ENCODE measurements at places on chromosomes 6 and 20.

DNA sequence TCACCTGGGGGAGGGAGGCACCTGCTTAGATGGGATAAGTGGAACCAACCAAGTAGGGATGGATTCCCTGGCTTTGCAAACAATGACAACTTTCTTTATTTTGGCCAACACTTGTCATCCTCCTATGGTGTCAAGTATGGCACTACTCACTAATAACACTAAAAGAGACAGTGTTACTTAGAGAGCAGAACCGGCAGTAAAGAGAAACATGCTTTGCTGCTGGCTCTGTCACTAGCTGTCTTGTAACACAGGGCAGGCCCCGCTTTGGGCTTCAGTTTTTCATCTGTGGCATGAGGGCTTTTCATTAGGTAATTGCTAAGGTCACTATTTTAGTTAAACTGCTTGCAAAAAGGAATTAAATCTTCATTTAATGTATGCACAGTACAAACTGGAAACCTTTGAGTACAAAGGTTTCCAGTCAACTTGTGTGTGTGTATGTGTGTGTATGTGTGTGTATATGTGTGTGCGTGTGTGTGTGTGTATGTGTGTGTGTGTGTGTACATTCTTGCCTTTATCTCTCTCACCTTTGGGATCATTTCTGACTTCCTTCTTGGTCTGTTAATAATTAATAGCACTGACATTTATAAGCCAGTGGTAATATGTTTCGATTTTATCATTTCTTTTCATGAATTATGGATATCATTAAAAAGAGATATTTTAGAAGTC, 64.7 kb downstream of the BTBD3 start:
- DNase-seq, result no peak

DNA sequence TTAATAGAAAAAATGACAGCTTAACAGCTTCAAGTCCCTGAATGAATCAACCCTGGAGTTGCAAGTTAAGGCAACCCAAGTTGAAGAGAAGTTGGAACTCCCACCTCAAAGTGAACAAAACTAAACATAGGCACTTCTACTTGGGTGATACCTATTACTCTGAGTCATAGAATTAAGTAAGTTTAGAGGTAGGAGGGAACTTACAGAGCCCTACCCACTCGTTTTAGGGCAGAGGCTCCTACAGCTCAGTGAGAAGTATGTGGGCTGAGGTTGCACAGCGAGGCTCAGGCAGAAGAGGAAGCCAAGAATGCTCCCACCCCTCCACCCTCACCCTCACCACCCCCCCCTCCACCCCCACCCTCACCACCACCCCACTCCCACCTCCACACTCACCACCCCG, 42.2 kb downstream of the NFATC2 start:
- DNase-seq, result no peak

GRCh38 chr6:3310051-3310448, 51.3 kb downstream of the PSMG4 start:
- no peak for DNase-seq

DNA sequence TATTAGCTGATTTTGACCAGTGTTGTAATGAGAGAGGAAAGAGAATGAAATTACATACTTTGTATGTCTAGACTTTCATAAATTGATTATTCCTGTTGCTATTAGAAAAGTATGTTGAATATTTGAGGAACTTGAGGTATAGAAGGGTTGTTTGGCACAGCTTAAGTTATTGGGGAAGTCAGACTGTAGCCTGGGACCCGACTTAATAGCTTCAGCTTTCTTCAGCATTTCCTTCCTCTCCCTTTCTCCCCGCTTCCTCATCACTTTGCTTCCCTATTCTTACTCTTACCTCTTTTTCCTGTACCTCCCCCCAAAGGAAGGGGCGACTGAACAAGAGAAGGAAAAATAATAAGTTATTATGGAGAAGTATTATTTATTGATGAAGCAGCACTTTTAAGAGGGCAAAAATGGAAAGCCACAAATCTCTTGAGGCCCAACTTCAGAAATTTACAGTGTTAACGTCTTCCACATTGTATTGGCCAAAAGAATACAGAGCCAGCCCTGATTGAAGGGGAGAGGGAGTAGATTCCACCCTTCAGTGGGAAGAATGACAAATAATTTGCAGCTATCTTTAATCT, 7.4 kb downstream of the SENP6 start:
- DNase-seq, result no peak

GRCh38 chr6:89360415-89360999, 8.0 kb upstream of the UBE2J1 start:
- no peak for DNase-seq

GRCh38 chr20:13202565-13202964, 18.5 kb upstream of the ISM1 start:
- no peak for DNase-seq

GRCh38 chr6:120451508-120451907, 882.8 kb downstream of the TBC1D32 start:
- no peak for DNase-seq

DNA sequence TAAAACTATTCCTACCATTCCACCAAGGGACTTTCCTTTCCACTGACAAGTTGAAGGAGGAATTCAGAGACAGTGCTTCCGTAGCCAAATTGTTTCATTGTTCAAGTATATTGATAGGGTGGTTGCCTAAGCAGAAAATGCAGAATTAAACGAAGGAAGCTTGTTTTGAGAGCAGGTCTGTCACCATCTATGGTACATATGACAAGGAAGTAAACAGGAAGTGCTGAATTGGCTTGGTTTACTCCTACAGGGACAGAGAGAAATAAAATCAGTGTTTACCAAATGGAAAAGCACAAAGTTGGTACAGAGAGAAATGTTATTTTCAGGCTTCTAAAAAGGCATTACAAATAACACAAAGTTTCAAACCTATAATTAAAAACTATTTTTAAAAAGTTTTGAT, 421.8 kb downstream of the CDC5L start:
- no peak for DNase-seq

DNA sequence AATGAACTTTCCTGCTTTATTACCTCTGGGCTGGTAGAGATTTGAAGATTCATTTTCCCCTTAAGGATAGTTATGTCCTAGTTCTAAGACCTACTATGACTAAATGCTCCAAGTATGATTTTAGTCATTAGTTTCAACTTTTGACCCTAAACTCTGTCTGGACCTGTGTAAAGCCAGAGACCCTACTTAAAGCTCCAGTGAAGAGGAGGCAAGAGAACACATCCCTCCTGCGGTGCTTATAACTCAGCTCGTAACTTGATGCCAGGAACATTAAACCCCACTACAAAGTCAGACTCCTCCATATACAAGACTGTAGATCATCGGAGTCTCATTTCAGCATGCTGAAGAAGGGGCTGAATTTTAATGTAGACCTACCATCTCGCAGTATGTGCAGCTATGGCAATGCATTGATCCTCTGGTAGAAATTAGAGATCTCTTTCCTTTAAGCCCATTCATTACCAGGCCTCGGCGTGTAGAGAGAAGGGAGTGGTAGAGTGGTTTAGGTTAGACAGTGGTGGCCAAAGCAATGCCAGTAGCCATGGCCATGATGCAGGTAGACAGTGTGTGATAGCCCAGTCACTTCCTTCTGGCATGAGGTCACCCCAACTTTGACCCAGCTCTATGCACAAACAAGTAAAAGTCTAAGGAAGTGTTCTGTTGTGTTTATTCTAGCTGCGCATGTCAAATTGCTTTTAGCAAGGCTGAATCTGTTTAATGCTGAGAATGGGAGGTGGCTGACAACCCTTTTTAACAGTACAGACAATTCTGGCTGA, 34.8 kb upstream of the MYB start:
- DNase-seq, result no peak

DNA sequence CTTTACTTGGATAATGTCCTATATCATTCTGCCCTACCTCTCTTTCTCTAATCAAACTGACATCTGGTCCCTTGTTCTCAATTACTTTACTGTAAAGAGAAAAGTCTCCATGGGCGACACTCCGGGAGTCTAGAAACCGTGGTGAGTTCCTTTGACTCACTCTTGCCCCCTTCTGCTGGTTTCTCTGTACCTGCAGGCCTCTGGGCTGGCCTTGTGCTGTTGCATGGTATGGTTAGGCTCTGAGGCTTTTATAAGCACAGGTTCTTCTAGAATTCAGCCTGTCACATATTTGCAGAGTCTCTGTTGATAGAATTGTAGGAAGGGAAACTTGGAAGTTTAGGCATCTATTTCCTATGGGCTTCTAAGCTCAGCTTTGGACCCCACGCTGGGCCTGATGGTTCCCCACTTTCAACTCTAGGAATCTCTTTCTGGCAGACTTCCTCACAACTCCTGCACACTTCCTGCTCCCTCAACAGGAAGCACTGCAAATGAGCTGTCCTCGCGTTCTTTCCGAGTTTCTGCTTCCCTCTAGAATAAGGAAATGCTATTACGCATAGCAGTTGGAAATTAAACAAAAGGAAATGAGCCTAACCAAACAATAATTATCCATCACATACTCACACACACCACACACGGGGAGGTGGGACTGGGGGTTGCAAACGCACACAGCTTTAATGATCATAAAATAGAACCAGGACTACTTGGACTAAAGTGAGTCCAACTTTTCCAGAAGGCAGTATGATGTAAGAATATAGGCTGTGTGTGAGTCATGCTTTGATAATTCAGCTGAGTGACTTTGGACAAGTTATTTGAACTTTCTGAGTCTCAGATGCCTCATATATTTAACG, 683.3 kb downstream of the QKI start:
- no peak for DNase-seq

DNA sequence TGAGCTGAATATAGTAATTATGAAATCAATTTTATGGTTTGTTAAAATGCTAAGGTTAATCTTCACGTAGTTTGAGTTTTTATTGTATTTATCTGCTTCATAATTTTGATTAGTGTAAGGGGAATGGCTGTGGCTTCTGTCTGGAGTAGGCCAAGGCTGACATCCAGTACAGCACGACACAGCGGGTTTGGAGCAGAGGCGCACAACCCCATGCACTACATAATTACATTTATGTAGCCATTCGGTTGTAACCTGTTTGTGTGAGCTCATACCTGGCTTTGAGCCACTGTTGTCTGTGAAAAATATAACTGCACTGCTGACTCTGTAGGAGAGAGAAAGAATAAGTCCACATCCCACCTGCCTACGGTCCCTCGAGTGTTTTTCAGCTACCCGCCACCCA, 615.5 kb downstream of the EYS start:
- DNase-seq, result no peak
